Epithelial cell of proximal tubule (primary cell): ENCODE measurements at places on chromosomes 3 and 15. TPM values are rescaled to one million over a fixed set of nuclear protein-coding genes. Genes with fewer than 3 reads are reported as not detected.

DNA sequence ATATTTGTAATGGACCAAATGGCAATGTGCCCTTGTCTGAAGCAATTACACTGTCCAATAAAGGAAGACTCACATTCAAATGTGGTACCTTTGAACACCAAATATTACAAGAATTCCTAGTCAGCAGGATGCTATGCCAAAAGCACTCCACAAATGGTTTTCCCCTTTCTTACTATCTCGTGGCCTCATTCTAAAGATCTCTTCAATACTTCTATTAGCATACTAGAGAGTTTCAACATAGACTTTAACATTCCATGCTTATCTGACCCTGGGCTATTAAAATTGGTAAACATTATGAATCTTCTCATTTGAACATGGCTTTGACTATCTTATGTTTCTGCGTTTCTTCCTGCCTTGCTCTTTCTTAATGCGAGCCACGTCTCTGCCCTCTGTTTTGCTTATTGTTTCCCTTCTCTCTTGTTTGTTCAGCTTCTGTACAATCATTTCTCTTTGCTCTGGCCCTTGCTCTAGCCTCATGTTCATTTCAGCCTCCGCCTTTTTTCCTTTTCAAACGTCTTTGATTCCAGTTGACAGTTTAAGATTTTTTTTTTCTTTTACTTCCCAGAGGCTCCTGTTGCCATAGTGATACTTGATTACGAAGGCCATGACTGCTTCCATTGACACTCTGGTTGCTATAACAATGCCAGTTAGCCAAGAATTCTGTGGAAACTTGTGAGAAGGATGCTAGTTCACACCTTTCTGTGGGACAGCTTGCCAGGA, 49.5 kb upstream of the SLC9A9 start:
- no peak for DNase-seq

Gene CYP8B1
- total RNA-seq: not detected in 2 replicates

Gene GPR27
- total RNA-seq: 1.2 and 3.9 TPM in 2 replicates

Gene DAG1
- 43.6 and 77.2 TPM in 2 replicates for total RNA-seq

Gene MB21D2
- 17.7 and 21.2 TPM in 2 replicates for total RNA-seq
